ENCODE measurements at places on chromosomes 5 and 9.

GRCh38 chr5:150137997-150138396, 17.6 kb downstream of the PDGFRB start:
- DNase-seq = no peak

DNA sequence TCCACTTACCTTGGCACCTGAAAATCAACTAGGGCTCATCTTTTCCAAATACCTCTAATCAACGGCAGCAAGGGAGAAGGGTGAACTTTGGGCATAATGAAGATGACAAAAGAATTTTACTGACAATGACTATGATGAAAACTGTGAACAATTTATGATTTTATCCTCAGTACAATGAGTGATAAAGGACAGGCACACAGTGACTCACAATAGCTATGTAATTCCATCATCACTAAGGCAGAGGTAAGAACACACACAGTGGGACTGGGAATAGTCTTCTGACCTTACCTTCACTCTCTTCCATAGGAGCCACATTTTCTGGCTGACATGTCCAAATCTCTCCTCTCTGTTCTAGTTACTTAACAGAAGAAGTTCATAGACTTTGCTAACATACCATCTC, 26.1 kb upstream of the KCNV2 start:
- DNase-seq = no peak

- no peak for DNase-seq
Measured at GRCh38 chr5:31984691-31985090, 189.4 kb downstream of the GOLPH3 start.

GRCh38 chr9:7799944-7800285, 337 bp upstream of the DMAC1 start:
- DNase-seq = no peak

GRCh38 chr5:109102096-109102690, 307.6 kb downstream of the PJA2 start:
- no peak for DNase-seq
